ENCODE measurements at places on chromosomes 11 and 22. TPM values are rescaled to one million over a fixed set of nuclear protein-coding genes. Genes with fewer than 3 reads are reported as not detected.

- no peak for DNase-seq
These were observed 37.7 kb downstream of the OR5P2 start for GRCh38 chr11:7759010-7759409.

GRCh38 chr11:93526641-93527583, 16.3 kb downstream of the SMCO4 start:
- no peak for DNase-seq

Gene ZNF280B
- 4.2 TPM for polyA plus RNA-seq

Gene RAG2
- polyA plus RNA-seq, result 0.40 TPM
